ENCODE measurements at places on chromosomes 5 and 9. TPM values are rescaled to one million over a fixed set of nuclear protein-coding genes. Genes with fewer than 3 reads are reported as not detected.

GRCh38 chr9:100579665-100580064, 1.8 kb downstream of the CAVIN4 start:
- no peaks in the 10 kb centered on the region for H3K4me1 ChIP-seq
- no peaks in the 10 kb centered on the region for H3K36me3 ChIP-seq
- no peak overlapping the region for H3K27ac ChIP-seq
- DNase-seq = no peak
- no peaks in the 10 kb centered on the region for H3K27me3 ChIP-seq
- no peak overlapping the region for H3K4me3 ChIP-seq

DNA sequence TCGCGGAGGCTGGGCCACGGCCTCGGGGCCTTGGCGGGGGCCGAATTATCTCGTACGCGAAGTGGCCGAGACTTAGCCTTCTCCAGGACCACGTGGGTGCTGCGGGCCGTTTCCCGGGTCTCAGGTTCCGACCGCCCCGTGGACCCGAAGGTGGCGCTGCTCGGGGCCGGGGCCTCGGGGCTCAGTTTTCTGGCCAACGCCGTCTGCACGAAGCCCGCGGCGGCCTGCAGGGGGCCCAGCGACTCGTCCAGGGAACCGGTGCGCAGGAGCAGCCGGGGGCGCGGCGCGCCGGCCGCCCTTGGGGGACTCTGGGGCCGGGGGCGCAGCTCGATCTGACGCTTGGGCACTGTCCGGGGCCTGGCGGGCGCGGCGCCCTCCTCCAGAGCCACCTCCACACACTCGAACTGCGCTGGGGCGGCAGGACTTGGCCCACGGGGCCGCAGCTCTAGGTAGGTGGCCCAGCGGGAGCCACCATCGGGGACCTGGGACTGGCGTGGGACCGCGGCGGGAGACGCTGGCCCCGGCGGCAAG, 716 bp downstream of the PROB1 start:
- no peaks in the 10 kb centered on the region for H3K27me3 ChIP-seq
- peak overlapping the region; percentile 5 for H3K27ac ChIP-seq
- peaks cover 18% of the 10 kb centered on the region for H3K36me3 ChIP-seq
- peak; percentile 22 for DNase-seq

DNA sequence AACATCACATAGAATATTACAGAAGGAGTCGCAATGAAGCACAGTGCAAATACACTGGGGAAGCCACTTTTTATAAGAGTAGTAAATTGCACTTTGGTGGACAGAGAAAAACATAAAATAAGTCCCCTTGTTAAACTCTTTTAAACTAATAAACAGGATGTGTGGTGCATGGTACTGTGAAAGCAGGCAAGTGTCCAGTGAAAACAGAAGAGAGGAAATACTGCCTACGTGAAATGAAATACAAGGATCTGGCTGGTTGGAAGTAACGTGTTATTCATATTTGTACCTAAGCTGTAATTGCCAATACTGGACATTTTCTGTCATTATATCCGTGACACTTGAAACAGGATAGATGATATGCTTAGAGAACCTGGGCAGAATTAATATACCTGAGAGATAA, 191.9 kb upstream of the SLC27A6 start:
- no peaks in the 10 kb centered on the region for H3K4me1 ChIP-seq
- no peaks in the 10 kb centered on the region for H3K27me3 ChIP-seq
- no peak overlapping the region for H3K4me3 ChIP-seq
- no peaks in the 10 kb centered on the region for H3K36me3 ChIP-seq

GRCh38 chr5:127112347-127112864, 39.1 kb upstream of the C5orf63 start:
- no peak overlapping the region for H3K4me3 ChIP-seq
- no peak overlapping the region for H3K27ac ChIP-seq
- no peaks in the 10 kb centered on the region for H3K27me3 ChIP-seq
- DNase-seq = no peak
- no peaks in the 10 kb centered on the region for H3K36me3 ChIP-seq

GRCh38 chr9:27125936-27126335, 16.9 kb downstream of the TEK start:
- H3K36me3 ChIP-seq = no peaks in the 10 kb centered on the region
- no peak overlapping the region for H3K27ac ChIP-seq
- DNase-seq = no peak
- no peaks in the 10 kb centered on the region for H3K27me3 ChIP-seq
- H3K4me1 ChIP-seq = peaks cover 2% of the 10 kb centered on the region
- H3K4me3 ChIP-seq = no peak overlapping the region

GRCh38 chr9:97324954-97325353, 17.5 kb downstream of the CCDC180 start:
- no peaks in the 10 kb centered on the region for H3K36me3 ChIP-seq
- no peak overlapping the region for H3K27ac ChIP-seq
- H3K4me1 ChIP-seq = no peaks in the 10 kb centered on the region

- no peaks in the 10 kb centered on the region for H3K4me1 ChIP-seq
- H3K27me3 ChIP-seq = no peaks in the 10 kb centered on the region
- no peak overlapping the region for H3K27ac ChIP-seq
These were observed 118.1 kb downstream of the DPYSL3 start for GRCh38 chr5:147391781-147392180.

- no peak overlapping the region for H3K27ac ChIP-seq
- DNase-seq = no peak
- H3K4me1 ChIP-seq = no peaks in the 10 kb centered on the region
These were observed 4.1 kb upstream of the ASPN start for GRCh38 chr9:92486371-92486770.

- no peak overlapping the region for H3K4me3 ChIP-seq
- peaks cover 7% of the 10 kb centered on the region for H3K4me1 ChIP-seq
- H3K36me3 ChIP-seq = no peaks in the 10 kb centered on the region
- H3K27me3 ChIP-seq = no peaks in the 10 kb centered on the region
- no peak overlapping the region for H3K27ac ChIP-seq
- DNase-seq = no peak
These were observed 179.5 kb downstream of the ARHGEF28 start for GRCh38 chr5:73805449-73805848.

DNA sequence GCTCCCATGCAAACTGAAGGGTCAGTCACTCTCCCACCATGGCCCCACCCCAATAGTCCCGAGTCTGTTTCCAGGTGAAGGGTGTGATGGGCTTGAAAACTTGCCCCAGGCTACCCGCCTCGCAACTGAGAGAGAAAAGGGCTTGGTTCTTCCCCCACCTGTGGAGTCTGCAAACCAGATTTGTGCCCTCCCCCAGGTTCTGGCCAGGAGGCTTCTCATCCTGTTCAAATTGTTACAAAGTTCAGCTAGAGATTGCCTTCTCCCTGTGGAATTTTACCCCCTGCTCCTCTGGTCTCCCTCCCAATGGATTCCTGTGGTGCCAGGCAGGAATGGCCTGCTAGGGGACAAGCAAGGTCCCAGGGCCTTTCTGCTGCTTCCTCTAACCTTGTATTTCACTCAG, 93.1 kb upstream of the ACO1 start:
- no peaks in the 10 kb centered on the region for H3K4me1 ChIP-seq
- H3K27me3 ChIP-seq = no peaks in the 10 kb centered on the region
- H3K4me3 ChIP-seq = no peak overlapping the region
- H3K27ac ChIP-seq = no peak overlapping the region

DNA sequence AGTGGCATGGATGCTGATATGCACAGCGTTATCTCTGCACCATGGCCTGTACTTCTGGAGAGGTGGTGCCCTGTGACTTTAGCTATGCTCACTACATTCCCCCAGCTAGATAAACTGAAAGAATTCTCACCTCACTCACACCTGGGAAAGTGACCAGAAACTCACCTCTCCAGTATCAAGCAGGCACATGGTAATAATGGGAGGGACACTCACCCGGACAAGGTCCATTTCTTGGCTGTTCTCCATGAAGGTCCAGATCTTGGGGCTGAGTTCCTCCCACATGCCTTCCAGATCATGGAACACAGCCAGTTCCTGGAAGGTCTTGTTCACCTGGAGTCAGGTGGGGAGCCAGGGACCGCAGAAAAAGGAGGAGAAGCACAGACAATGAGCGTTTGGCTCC, 72.8 kb downstream of the NIPSNAP3B start:
- peaks cover 12% of the 10 kb centered on the region for H3K4me1 ChIP-seq
- H3K36me3 ChIP-seq = peaks cover 38% of the 10 kb centered on the region
- no peak overlapping the region for H3K4me3 ChIP-seq
- H3K27me3 ChIP-seq = no peaks in the 10 kb centered on the region
- peak; percentile 44 for DNase-seq

BTNL8 gene
- 65.3 TPM for polyA plus RNA-seq

LHX6 gene
- polyA plus RNA-seq = 0.27 TPM

TMEM232 gene
- polyA plus RNA-seq = 2.5 TPM

LYSMD3 gene
- 24.6 TPM for polyA plus RNA-seq

Data from small intestine (tissue), 16 donors.